ENCODE measurements at places on chromosomes 13 and 19. TPM values are rescaled to one million over a fixed set of nuclear protein-coding genes. Genes with fewer than 3 reads are reported as not detected.

The DPY19L3 gene
- total RNA-seq: 10.6 TPM

The KIR3DL1 gene
- total RNA-seq: not detected

The EXOC3L2 gene
- not detected for total RNA-seq

The ARL11 gene
- total RNA-seq: 1.8 TPM

The SLC25A41 gene
- total RNA-seq: 0.44 TPM

The ATP4B gene
- total RNA-seq: not detected

The ZNF816 gene
- 8.7 TPM for total RNA-seq

The ZNF440 gene
- total RNA-seq: 11.9 TPM

The SNRPD2 gene
- 509 TPM for total RNA-seq

The MAP3K10 gene
- 21.9 TPM for total RNA-seq

The EMC10 gene
- 81.8 TPM for total RNA-seq

The NKG7 gene
- 129 TPM for total RNA-seq

The SCEL gene
- total RNA-seq: not detected

The FCGBP gene
- 18.0 TPM for total RNA-seq

The CBLC gene
- not detected for total RNA-seq

The GADD45B gene
- 85.8 TPM for total RNA-seq

The KIR2DL4 gene
- not detected for total RNA-seq

The LGALS14 gene
- total RNA-seq: 0.37 TPM

The ERICH4 gene
- total RNA-seq: not detected

The INTS6 gene
- total RNA-seq: 68.9 TPM

The ZNF93 gene
- 7.4 TPM for total RNA-seq

The CD70 gene
- 75.9 TPM for total RNA-seq

The KLK15 gene
- total RNA-seq: not detected

The RPS28 gene
- total RNA-seq: 1,918 TPM

The ZNF28 gene
- total RNA-seq: 23.2 TPM

The NCR1 gene
- total RNA-seq: not detected

The TMEM205 gene
- total RNA-seq: 41.9 TPM

The ZIK1 gene
- 5.5 TPM for total RNA-seq

The PRX gene
- 0.68 TPM for total RNA-seq

The ZNF439 gene
- 7.4 TPM for total RNA-seq

Measured in T-helper 1 cell treated with Interleukin-12 subunit alpha and Interleukin-12 subunit beta and Interleukin-4 antibody, amounts not matched to agents 30 ng/mL and 1 ng/mL, for 36 hours (primary cell).